ENCODE measurements at places on chromosomes 12 and 14.

DNA sequence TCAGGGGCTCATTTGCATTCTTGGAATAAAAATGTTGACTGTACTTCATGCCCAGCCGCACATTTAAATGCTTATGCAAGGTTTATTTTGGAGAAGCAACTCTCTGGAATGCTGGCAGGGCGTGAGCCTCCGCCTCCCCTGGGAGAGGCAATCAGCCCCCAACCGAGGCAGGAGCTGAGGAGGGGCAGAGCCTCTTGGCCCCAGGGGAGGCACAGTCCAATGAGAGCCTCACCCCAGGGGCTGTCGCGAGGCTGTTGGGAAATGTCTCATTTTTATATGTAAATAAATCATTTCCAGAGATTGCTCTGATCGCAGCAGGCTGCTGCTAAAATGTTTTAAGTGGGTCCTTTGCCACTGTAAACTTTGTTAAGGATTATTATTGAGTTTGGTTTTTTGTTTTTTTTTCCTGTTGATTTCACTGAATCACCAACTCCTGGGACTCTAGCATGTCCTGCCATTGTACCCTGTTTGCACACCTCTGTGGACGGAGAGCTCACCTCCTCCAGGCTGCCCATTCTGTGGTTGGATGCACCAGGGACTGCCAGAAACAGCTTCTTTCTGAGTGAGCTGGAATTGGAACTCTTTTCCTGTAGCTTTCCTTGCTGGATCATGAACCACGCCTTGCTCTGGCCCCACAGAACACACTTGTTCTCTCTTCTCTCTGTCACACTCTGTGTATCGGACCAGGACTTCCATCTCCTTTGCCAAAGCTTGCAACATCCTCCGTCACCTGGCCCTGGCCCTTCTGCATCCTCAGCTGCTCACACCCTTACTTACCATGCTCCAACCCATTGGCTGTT, 46.9 kb upstream of the FAM181A start:
- no peak for DNase-seq

GRCh38 chr12:49540229-49541139, 1.7 kb downstream of the KCNH3 start:
- no peak for DNase-seq

- no peak for DNase-seq
Measured at GRCh38 chr12:93982771-93983315, 165.5 kb upstream of the PLXNC1 start.

- DNase-seq, result no peak
Measured at GRCh38 chr12:128690641-128691040, 133.1 kb downstream of the SLC15A4 start.

- DNase-seq, result no peak
Measured at GRCh38 chr12:11482955-11483354, 87.6 kb upstream of the PRB2 start.

GRCh38 chr12:121062391-121063045, 23.5 kb upstream of the OASL start:
- DNase-seq, result no peak

- no peak for DNase-seq
Measured at GRCh38 chr14:84253326-84253725, 1276.6 kb upstream of the FLRT2 start.

DNA sequence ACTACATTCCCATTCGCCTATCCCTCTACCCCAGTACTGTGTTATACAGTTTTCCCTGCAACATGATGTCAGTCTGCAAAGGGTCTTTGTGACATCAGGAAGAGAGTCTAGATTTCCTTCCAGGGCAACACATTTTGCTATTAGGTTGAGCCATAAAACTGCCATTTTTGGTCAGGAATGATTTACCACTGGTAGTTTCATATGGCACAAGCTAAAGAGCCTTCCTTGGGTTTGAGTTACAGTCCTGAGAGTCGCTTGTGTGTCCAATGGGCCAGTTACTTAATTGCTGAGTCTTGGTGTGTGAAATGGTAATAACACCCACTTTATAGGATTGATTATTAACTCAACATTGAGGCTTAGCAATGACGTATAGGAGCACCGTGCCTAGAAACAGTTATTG, 22.6 kb upstream of the AMIGO2 start:
- DNase-seq, result no peak

- no peak for DNase-seq
Measured at GRCh38 chr14:76117789-76118484, 33.8 kb upstream of the GPATCH2L start.

- no peak for DNase-seq
Measured at GRCh38 chr12:41304526-41304925, 116.4 kb downstream of the PDZRN4 start.

DNA sequence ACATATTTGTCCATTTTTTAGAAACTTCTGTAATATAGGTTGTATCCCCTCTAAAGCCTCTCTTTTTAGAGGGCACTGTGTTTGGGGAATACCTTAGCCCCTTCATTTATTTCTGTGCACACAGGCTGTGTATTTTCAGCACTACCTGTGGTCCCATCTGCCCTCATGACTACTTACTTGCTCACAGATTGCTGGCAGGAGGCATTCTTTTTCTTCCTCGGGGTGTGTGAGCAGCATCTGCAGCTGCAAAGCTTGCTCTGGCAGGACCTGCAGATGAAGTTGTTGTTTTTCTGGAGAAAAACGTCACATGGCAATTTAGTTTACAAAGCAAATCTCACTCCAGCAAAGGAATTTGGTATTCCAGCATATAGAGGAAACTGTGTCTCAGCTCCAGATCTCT, 24.3 kb downstream of the ANG start:
- DNase-seq, result no peak

- no peak for DNase-seq
Measured at GRCh38 chr14:34013721-34014060, 62.8 kb upstream of the EGLN3 start.

DNA sequence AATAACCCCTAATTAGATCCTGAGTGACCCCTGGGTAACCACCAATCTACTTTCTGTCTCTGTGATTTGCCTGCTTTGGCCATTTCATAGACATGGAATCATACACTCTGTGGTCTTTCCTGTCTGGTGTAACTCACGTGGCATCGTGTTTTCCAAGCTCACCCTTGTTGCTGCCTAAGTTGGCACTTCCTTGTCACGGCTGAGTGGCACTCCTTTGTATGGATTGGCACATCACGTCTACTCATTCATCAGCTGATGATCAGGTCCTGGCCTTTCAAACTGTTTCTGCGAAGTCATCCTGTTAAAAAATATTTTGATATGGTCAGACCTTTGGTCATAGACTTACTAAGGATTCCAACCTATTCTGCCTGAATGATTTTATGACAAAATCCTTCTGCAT, 87.7 kb downstream of the GLT1D1 start:
- DNase-seq, result no peak

DNA sequence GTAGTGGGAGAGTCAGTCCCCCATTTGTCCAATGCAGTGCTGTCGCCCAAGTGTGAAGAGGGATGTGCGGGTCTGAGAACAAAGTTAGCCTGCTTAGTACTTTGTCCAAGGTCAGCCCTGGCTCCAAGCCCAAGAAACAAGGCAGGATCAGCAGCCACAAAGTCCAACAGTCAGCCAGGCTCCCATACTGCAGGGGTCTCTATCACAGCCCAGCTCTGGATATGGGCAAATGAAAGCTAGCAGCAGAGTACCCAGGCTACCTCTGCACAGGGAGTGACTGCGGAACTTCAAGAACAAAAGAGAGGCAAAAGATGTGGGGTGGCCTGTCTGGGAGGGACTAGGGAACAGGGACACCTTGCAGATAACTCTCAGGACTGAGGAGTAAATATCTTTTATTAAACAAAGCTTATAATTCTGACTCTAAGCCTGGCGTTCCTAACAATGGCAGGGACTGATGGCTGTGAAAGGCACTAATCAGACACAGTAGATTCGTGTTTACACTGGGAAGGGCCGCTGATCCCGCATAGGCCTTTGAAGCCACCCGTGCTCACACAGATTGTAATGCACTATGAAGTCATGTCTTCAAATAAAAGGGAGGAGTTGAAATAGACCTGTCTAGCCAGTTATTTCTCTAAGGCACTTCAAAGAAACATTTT, 91.0 kb upstream of the EEA1 start:
- no peak for DNase-seq

DNA sequence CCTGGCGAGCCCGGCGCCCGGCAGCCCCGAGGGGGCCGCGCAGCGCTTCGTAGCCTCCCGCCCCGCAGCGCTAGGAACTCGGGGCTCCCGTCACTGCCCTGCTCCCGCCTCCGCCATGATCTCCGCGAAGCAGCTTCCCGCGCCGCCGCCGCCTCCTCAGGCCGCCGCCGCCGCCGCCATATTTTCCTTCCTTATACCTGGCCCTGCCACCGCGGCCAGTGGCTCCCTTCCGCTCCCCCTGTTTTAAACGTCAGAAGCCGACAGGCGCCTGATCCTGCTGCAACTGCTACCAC, 286 bp downstream of the PPP4R3A start:
- no peak for DNase-seq

- DNase-seq, result no peak
Measured at GRCh38 chr12:112328456-112329124, 53.6 kb downstream of the HECTD4 start.

DNA sequence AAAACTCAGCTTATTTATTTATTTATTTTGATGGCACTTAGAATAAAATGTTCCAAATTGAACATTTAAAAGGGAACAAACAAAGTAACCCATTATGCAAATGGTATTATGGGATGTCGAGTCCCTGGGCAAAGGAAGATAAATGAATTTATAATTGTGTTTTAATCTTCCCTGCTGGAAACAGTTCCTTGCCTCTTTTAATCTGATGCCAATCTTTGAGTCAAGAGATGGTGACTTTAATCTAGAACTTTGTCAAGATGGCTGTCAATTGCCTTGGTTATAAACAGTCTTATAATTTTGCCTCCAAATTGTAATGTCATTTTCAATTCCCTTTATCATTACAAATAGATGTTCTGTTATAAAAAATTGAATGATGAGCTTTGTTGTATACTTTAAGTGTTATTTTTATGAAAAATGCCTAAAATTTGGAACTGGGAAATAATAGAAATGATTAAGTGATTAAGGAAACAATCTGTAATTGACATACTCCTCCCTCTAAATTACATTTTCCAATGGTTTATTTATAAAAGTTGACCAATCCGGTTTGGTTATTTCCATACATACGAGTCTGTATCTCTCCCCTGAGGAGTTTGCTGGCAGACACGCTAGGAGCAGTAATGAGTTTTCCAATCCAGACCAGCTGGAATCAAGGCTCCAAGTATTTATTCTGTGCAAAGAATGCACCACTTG, 134.9 kb upstream of the FRMD6 start:
- no peak for DNase-seq
